NCI-H1092 treated with DMSO at 0.1 percent for 48 hours (cell line): ENCODE measurements at places on chromosomes 2 and 18.

GRCh38 chr2:108538000-108538625 lies 3.8 kb downstream of the LIMS1 start:
- no peak for DNase-seq

DNA sequence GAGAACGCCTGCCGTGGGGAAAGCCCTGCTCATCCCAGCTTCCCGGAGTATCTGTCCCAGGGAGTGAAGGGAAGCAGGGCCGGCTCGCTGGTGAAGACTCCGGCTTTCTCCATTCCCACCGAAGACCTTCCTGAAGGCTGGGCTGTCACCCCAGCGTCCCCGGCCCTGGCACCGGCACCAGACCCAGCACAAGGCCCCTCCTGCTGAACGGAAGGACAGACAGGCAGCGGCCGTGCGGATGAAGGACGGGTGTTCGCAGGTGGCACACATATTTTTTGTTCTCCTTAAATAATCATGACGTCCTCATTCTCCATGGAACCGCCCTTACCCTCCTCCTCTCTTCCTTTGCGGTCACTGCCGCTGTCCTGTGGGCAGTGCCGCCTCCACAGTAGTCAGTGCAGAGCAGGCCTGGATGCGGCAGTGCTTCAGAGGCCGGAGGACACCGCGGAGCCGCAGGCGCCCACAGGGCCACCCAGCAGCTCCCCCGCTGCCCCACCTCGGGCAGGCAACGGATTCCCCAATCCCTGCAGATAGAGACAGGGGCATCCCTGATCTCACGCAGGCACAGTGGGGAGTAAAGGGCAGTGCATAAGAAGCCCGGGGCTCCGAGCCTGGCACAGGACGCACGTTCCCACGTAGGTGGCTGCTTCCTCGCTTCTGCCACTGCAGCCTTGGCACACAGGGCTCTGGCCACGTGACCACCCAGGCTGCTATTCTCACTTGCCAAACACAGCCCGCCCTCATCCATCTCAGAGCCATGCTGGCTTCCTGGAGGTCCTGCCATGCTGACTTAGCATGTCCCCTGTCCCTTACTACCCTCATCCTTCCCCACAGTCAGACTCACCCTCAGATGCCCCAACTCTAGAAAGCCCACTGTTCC lies 229.7 kb downstream of the EIPR1 start:
- no peak for DNase-seq

DNA sequence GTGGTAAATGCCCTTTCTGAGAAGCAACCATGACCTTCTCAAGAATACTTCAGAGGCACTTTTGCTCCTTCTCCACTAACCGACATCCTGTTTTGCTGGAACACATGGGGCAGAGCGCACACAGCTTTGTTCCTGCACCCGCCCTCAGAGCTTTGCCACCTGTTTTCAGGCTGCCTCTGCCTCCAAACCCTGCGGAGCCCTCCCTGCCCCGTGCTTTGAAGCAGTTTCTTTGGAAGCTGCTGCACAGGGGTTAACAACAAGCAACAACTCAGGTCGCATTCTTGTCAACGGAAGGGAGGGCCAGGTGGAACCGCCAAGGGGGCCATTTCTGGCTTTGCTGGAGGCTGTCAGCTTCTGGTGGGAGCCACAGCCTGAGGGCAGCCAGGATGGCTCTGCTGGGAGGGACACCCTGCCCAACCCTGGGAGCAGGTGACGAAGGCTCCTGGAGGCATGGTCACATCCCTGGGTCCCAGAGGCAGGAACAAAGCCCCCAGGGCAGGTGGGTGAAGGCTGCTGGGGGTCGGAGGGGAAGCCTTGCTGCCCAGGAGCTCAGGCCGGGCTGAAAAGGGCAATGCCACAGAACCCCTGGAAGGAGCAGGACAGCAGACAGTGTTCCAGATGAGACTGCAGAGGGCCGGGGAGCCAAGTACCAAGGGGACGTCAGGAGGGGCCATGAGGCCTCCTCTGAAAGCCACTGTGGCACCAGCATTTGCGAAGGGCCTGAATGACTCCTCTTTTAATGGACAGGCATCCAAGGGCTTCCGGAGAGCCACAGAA lies 46.8 kb downstream of the MRPS5 start:
- no peak for DNase-seq

GRCh38 chr18:26723981-26724380 lies 141.5 kb downstream of the AQP4 start:
- DNase-seq = no peak

- DNase-seq = no peak
Observed at GRCh38 chr2:230090967-230091366, 22.2 kb upstream of the SLC16A14 start.

DNA sequence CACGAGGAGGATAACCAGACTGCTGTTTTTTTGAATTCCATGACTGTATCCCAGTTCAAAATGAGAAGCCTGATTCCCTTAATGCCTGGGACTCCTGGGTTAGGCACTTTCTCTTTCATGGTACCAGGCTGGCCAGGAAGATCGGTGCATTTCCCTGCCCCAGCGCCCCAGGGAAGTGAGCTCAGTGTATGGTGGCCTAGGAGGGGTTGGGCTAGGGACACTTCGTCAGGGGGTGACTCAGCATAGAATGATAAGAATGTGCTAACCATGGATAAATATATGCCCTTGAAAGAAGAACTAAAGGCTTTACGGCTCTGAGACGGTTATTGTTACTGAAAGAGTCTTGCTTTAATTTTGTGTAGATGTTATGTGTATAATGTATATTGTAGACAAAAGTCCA lies 27.5 kb upstream of the FAM237A start:
- no peak for DNase-seq

DNA sequence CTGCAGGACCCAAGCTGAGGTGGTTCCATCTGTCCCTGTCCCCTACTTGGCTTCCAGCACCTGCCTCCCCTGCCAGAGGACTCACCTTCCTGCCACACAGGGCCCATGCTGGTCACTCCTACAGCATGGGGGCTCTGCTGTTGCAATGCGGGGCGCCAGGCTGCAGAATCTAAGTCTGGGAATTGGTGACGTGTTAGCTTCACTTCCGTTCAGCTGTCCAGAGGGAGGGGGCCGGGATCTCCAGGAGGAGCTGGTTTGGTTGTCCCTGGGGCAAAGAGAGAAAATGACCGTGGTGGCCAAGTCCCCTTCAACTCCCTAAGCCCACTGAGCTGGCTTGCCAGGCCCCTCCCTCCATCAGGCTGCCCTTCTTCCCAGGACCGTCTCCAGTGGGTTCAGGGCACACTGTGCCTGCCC lies 69.5 kb downstream of the IL1R2 start:
- DNase-seq = no peak

GRCh38 chr2:10972683-10973433 lies 61.1 kb downstream of the KCNF1 start:
- DNase-seq = no peak

GRCh38 chr2:239803766-239804115 lies 221.4 kb downstream of the NDUFA10 start:
- no peak for DNase-seq

GRCh38 chr18:55862693-55863390 lies 274.9 kb upstream of the TCF4 start:
- DNase-seq = no peak

DNA sequence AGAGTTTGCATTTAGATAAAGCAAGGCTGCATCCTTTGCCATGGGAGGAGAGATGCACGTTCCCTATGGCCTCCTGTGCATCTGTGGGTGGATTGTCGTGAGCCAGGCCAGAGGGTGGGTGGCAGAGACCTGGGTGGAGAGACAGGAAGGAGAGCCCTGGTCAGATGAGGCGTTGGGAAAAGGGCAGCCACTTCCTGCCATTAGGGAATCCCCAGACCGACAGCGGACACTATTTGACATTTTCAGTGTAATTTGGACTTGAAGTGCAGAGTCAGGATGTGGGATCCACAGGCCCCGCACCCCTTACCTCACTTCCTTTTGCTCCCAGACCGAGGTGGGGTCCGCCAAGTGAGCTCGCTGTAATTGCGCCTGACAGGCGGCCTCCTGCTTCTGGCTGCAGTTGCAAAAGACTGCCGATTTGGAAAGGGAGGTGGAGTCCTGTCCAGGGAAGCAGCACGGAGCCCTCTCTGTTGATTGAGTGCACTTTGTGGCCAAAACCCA lies 150.0 kb downstream of the DYSF start:
- DNase-seq = no peak

- DNase-seq = no peak
Observed at GRCh38 chr2:99707592-99707991, 217.8 kb upstream of the REV1 start.

DNA sequence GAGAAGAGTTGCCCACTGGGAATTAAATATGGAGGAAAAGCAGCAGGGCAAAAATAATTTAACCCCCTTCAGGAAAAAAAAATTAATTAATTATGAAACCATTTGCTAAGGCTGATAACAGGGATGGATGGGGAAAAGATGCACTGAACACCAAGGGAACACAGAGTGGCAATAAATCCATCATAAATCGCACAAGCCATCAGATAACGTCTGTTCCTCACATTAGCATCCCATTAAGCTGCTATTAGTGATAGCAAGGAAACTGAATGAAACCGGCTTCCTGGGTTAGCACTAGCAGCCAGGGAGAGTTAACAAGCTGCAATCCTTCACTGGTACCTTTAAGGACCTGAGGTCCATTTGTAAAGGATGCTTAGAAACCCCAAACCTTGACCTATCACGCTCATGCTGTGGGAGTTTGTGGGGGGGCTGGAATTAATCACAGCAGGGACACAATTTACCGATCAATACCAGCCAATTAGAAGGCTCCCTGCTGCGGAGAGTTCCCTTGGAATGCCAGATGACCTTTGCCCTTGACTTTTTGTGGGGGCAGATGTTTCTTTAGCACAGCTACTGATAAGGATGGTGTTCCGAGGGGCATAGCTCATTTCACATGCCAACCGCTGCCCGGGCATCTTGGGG lies 175.5 kb upstream of the KLF7 start:
- DNase-seq = no peak

DNA sequence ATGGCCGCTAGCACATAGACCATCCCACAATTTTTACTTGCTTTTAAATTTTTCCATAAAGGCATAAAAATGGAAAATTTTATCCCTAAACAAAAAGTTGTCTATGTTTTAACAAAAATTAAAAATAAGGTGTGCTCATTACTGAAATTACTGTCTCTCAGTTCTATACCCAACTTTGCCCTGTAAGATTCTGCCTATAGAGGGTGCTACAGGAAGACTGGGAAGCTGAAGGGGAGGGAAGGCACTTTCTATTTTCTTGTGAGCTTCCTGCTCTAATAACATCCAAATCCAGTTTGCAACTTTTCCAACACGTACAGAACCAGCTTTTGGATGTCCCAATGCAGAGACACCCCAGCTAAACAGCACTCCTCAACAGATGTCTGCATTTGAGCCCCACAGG lies 666.9 kb downstream of the PLCL1 start:
- no peak for DNase-seq

DNA sequence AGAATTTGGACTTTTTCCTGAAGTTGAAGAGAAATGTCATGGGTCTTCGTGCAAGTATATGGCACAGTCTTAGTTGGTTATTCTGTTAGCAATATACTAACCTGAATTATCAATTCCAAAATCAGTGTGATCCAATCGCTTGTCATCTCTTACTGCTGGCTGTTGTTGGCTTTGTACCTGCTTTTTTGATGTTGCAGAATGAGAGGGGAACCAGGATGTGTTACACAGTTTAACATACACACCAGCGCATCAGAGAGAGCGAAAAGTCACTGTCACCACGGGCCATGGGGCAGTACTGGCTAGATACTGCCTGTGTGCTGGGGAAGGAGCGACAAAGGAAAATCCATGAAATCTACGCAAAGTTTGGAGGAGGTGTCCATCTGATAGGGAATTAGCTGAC lies 59.3 kb upstream of the SPP2 start:
- DNase-seq = no peak

DNA sequence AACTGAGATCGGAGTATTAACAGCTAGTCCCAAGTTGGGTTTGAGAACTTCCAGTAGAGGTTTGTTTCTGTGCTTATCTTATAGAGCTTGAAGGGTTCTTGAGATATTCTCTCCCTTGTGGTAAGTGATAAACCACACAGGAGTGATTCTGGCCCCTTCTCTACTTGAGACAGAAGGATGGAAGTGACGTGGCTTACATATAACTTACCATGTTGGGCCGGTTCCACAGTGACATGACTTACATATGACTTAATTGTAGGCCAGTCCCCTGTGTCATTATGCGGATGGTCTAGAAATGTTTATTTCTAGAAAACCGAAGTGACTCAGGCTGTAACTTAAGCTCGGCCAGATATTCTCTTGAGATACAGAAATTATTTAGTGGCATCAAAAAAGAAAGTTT lies 62.7 kb downstream of the TRAPPC12 start:
- DNase-seq = no peak

- no peak for DNase-seq
Observed at GRCh38 chr2:39094717-39095363, 26.0 kb downstream of the SOS1 start.

- DNase-seq = no peak
Observed at GRCh38 chr2:166017208-166017607, 63.6 kb upstream of the TTC21B start.

GRCh38 chr2:208496129-208496528 lies 89.5 kb downstream of the PTH2R start:
- DNase-seq = no peak

DNA sequence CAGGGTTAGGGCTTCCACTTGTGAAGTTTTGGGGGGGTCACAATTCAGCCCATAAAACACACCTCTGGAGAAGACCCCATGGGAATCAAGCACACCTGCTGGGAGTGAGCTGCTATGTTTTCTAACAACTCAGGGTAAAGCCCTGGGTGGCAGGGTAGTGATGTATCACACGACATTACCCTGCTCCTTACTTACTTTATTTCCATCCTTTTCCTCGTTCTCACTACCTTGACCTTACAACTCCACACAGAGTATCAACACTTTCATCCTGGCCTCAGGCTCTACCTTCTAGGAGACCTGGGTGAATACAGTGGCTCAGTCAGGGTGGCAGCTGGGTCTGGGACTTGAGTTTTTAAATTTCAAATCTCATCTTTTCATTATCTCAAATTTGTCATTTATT lies 290.3 kb downstream of the CYRIA start:
- no peak for DNase-seq

GRCh38 chr2:85761-86160 lies 39.5 kb upstream of the FAM110C start:
- no peak for DNase-seq

GRCh38 chr18:66534110-66534509 lies 69.8 kb downstream of the CDH19 start:
- peak; percentile 71 for DNase-seq

GRCh38 chr2:48983551-48983950 lies 170.8 kb downstream of the FSHR start:
- DNase-seq = no peak

GRCh38 chr2:121377646-121378045 lies 92.6 kb upstream of the TFCP2L1 start:
- DNase-seq = no peak
